ENCODE measurements at places on chromosomes 7 and 10.

- no peak for DNase-seq
These were observed 427.4 kb upstream of the MGMT start for GRCh38 chr10:129039406-129040370.

DNA sequence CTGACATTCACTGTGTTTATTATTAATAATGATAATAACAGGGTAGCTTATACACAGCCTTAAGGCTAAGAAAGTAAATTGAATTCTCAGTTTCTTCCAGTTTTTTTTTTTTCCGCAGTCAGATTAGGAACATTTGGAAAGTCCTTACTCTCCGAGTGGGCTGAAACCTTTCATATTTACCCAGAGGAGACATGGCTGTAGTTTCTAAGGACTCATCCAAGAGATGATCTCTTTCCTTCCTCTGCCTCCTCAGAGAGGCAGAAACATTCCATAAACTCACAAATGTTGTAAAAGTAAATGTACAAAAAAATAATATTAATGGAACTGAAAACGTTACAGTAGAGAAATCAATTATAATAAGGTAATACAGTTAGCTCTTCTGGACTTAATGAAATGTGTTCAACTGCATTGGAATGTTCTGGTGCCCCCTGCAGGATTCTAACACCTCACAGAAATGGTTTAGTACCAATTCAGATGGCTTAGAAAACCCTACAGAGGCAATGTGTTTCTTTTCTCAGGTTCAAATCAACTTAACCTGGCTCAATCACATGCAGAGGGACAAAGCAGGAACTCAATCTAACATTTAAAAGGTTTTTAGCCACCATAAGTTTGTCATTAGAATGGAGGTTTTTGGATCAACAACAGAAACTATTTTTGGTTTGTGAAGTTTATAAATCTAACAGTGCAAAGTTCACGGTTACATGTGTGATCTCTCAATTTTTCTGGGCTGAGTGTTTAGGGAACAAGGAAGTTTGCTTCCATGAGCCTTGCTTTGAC, 71.7 kb downstream of the ICA1 start:
- DNase-seq, result peak; percentile 73

DNA sequence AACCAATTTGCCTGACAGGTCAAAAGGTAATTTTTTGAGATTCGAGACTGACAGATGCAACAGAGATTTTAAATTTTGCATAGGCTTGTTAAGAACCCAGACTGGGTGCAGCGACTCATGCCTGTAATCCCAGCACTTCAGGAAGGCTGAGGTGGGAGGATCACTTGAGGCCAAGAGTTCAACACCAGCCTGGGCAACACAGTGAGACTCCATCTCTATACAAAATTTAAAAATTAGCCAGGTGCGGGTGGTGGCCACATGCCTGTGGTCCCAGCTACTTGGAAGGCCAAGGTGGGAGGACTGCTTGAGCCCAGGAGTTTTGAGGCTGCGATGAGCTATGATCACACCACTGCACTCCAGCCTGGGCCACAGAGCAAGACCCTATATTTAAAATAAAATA, 34.6 kb downstream of the AMZ1 start:
- DNase-seq, result no peak

DNA sequence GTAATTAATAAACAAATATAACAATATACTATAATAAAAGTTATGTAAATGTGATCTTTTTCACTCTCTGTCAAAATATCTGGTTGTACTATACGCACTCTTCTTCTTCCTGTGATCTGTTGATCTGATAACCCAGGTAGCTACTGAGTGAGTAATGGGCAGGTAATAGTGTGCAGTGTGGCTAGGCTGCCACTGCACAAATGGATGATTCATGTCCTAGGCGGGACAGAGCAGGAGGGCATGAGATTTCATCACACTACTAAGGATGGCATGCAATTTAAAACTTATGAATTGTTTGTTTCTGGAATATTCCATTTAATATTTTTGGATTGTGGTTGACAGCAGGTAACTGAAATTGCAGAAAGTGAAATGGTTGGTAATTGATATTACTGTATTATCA, 44.5 kb downstream of the TAS2R16 start:
- no peak for DNase-seq

DNA sequence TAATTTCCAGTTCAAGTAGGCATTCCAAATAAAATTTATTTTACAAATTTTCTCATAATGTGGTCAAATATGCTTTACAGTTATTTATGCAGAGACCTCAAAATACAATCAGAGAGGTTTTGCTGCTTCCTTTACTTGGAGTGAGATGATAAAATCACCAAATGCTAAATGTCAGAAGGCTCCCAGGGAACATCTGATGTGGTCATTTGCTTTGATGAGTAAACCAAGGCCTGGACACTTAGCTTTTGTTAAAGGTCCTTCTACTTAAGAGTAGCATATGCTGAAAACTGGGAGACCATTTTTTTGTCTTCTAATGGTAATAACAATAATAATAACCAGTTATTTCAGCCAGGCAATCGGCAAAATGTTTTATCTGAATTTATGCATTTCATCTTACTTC, 60.6 kb upstream of the AKR1E2 start:
- no peak for DNase-seq

GRCh38 chr10:130212746-130213145, 76.6 kb downstream of the GLRX3 start:
- no peak for DNase-seq

DNA sequence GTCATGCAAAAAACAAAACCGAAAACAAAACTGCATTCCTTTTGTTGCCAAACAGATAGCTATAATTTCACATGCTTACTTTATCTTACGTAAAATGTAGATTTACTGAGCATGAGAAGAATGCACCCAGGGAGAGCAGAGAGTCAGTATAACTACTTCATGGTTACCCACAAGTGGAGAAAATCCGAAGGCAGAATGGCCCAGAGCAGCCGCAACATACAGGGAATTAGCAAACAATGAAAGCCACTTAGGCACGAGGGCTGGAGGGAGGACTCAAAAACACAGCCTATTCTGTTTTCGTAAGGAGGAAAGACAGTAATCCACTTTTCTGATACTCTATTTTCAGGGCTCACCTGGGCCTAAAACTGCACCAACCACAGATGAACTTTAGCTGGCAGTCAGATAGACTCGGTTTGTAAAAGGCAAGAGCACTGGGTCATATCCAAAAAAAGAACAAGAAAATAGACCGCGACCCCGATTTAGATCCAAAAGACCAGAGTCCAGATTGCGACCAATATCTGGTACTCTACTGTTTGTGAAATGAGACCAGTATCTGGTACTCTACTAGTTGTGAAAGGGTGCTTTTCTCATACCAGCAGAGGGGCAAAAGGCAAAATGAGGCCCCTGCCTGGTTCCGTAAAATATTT, 1.3 kb downstream of the ITPRIP start:
- no peak for DNase-seq

DNA sequence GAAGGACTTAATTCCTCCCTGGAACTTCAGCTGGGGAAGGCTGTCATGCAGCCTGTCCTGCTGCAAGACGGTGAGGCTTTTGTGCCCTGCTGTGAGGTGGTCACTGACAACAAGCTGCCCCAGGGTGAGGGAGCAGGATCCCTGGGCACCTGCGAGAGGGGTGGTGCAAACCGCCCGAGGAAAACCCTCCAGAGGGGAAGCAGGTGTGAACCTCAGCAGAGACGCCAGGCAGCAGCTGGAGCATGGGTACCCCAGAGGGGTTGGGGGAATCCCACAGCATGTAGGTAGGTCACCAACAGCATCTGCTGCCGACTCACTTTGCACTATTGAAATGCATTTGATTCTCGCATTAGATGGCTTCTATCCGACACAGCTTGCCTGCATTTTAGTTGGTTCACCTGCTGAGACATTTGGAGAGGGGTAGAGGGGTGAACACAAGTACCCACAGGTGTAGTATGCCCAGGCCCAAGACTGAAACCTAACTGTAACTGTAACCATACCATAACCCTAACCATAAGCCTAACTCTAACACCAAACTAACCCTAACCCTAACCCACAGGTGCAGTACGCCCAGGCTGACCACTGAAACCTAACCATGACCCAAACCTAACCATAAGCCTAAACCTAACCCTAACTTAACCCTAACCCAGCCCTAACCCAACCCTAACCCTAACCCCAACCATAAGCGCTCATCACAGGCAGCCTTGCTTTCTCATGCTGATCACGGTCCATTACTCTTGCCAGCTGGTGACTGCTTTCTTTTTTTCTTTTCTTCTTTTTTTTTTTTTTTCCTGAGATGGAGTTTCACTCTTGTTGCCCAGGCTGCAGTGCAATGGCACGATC, 85.9 kb downstream of the ELFN1 start:
- no peak for DNase-seq

DNA sequence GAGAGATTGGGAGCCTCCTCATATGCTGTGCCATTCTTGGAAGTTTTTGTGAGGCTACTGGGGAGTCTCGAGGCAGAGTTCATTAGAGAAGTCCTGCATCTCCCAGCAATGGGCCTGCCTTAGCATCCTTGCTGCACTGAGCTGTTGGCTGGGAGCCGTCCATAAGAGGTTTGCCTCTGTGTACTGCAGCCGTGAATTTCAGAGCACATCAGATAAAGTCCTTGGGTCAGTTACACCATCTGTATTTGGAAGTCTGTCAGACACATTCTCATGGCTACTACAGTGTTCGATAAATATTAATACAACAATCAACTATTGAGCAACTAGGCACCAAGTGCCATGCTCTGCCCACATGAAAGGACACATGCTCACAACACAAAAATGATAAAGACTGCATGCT, 100.5 kb upstream of the SEC61G start:
- DNase-seq, result no peak

GRCh38 chr7:157601530-157601929, 264.7 kb downstream of the DNAJB6 start:
- DNase-seq, result peak; percentile 35

DNA sequence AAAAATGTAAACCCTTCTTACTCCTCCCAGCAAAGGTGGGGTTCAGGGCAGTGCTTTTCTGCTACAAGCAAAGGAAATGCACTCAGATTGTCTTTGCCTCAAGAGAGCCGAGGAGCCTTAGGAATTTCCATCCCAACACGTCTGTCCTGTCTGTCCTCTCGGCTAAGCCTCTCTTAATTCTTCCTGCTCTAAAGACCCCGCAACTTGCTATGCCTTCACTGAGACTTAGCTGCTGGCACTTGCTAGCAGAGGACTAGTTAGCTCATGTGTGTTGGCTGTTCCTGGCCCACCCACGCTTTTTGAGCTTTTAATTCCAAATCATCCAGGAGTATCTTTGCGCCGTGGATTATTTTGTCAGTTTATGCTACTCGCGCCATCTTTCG, 481 bp upstream of the NPM3 start:
- no peak for DNase-seq

GRCh38 chr10:96152437-96152836, 22.3 kb downstream of the ZNF518A start:
- DNase-seq, result no peak
